LoVo (cell line): ENCODE measurements at places on chromosomes 6 and 20.

DNA sequence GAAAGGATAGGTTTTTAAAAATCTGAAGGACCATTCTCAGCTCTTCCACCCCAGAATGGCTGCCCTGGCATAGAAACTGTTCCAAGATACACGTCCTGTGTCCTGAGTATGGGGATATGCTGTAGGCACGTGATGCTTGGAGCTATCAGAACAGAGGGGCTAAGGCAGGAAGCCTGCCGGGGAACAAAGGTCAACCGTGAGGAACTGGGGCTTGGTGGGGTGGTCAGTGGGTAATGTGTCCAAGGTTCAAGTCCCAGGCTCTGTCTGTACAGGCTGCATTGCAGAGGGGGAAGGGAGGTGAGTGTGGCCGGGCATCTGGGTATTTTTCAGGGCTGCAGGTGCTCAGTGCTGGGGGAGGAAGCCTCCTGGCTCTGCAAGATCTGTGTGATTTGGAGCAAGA lies 479.6 kb upstream of the CHD6 start:
- no peak for DNase-seq

DNA sequence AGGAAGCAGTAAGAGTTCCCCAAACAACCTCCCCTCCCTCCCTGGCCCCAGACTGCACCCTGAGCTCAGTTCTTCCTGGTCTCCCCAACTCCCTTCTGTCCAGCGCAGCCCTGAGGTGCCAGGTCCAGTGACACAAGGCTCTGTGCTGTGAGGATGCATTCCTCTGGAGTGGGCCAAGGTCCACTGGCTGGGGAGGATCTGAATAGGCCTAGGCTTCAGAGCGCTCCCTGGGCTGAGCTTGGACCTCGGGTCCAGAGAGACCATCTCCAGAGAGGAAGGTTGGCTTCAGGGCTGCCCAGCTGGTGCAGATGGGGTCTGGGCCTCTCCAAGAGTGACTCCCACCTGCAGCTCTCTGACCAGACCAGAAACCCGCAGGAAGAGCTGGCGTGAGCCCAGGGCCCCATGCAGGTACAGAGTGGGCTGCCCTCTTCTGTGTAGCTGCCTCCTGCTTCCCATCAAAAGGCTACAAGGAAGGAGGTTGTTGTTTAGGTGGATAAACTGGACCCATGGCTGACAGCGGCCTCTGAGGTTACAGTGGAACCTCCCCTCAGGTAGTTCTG lies 52.3 kb upstream of the MLN start:
- no peak for DNase-seq

DNA sequence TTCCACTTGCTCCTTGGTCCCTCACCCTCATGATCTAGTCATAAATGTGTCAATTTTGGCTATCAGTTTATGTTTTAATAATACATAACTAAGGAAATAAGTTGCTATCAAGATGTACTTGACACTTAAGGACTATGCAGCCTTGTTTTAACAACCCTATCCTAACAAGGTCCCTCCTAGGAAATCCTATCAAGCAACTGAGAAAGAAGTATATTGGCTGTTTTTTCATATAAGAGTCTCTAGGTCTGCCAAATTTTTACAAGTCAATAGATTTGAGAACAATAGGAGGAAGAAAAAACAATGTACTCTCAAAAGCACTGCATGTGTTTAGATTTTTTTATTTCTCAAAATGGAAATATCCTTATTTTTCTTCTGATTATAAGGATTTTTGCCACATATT lies 14.7 kb downstream of the FILIP1 start:
- no peak for DNase-seq

GRCh38 chr6:85402071-85402470 lies 47.8 kb upstream of the NT5E start:
- no peak for DNase-seq

- DNase-seq: no peak
These were observed 35.8 kb downstream of the AKAP12 start for GRCh38 chr6:151275566-151275965.

DNA sequence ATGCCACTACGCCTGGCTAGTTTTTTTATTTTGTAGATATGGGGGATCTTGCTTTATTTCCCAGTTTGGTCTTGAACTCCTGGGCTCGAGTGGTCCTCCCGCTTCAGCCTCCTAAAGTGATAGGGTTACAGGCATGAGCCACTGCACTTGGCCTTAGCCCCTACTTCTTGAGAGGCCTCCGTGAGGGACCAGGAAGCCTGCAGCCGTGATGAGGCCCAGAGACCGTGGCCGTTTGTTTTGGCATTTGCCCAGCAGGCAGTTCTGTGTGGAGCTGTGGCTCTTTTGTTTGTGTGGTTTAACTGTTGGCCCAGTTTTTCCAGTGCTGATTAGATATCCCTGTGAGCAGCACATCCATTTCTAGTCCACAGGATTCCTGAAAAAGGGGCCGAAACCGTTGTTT lies 39.8 kb downstream of the SRSF3 start:
- DNase-seq: no peak

DNA sequence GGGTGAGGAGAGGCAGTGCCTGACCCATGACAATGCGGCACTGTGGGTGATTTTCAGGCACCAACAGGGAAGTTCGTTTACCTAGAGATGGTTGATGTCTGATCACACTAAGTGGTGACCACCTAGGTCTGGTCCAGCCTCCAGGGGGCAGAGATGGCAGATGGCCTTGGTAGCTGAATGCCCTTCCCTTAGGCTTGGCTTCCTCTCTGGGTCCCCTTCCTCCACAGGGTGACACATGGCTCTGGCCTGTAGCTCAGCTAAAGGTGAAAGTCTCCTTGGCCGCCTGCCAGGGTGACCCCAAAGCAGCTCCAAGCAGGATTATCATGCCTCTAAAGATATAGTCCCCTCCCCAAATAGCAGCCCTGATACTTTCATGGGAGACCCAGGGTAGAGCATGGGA lies 6.4 kb downstream of the GDAP1L1 start:
- no peak for DNase-seq

DNA sequence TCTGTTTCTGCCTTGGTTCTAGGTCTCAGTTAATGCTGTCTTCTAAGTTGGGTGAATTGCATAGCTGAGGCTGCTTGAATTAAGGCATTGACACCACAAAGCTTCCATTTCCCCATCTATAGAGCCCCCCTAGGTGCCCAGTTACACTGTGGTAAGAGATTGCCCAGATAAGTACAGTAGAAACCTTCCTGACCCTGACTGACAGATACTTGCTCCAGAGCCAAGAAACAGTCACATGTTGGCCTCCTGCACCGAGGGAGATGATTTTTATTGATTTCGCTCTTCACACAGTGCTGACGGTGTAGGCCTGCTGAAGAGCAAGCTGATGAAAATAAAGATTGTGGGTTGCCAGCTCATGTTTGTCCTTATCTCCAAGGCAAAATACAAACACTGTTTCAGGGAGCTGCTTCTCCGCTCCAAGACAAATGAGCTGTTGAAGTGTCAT lies 67.9 kb downstream of the TRMT11 start:
- DNase-seq: no peak

GRCh38 chr6:2938004-2938631 lies 33.2 kb downstream of the SERPINB6 start:
- DNase-seq: no peak

- peak; percentile 9 for DNase-seq
These were observed 33.4 kb upstream of the SLC22A1 start for GRCh38 chr6:160088069-160088783.

DNA sequence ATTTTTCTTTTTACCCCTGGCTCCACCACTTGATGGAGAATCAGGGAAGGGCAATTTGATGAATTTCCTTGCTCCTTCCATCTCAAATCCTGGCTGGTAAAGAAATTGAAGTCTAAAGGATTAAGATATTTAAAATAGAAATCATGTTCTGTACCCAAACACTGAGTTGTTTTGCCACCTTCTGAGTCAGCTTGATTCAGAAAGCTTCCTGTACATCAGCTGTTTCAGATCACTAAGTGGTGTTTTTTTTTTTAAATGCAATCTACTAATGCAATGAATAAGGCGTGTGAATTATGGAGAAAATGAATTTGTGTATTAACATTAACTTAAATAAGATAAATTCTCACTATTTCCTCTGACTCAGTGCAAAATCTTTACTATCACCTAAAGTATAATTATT lies 11.5 kb upstream of the POPDC3 start:
- DNase-seq: no peak

DNA sequence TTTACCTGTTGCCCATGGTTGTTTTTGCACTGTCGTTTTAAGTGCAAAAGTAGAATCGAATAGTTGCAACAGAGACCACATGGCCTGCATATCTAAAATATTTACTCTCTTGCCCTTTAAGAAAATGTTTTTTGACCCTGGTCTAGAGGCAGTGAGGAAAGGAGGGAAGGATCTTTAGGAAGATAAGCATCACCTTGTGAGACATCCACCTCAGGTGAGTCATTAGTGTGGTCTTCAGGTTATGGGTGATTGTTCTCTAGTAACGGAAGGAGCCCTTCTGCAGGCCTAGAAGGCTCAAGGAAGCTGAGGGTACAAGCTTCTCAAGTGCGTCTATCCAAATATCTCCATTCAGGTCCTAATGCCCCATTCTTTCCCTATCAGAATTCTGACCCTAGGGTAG lies 6.6 kb upstream of the RAB44 start:
- DNase-seq: no peak

GRCh38 chr20:5070570-5070969 lies 49.2 kb downstream of the PCNA start:
- DNase-seq: no peak

GRCh38 chr6:26275663-26276062 lies 89.3 kb upstream of the BTN3A2 start:
- DNase-seq: no peak

DNA sequence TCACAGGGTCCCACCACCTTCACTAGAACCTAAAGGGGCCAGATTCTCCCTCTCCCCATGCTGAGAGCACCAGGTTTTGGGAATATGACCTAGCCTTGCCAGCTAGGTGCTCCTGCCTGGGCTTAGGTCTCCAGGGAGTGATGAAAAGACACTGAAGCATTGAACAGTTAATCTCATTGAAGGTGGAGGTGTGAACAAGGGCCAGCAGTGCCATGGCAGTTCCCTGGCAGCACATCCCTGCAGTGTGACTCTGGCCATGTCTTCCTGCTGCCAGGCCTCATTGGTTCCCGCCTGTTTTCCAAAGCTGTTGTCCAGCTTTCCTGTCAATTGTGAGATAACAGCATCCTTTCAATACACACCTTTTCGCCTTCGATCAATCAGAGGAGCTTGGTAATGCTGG lies 10.9 kb downstream of the PPIL6 start:
- DNase-seq: no peak

DNA sequence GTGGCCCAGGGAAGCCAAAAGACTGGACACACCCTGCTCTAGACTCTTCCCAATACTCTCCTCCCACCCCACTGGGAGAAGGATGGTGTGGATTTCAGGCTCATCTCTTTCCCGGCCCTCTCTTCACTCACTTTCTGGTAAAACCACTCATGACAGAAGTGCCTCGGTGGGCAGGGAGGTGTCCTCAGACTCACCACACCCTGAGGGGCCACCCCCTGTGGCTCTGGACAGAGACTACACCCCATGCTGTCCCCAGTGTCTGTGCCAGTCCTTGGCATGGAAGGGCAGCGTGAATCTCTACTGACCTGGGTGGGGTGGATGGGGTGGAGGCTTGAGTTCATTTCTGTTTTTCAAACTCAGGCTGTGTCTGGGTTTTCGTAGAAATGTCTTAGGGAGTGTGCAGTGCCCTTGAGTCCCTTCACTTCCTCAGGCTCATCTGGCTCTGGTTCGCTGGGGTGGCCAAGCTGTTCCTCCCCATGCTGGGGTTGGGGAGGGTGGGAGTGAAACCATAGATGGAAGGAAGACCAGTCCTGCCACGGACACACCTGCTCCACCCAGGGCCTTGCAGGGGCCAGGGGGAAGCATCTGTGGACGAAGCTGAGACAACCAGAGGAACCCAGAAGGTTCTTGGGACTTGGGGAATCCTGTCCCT lies 59.1 kb downstream of the EZR start:
- DNase-seq: no peak

DNA sequence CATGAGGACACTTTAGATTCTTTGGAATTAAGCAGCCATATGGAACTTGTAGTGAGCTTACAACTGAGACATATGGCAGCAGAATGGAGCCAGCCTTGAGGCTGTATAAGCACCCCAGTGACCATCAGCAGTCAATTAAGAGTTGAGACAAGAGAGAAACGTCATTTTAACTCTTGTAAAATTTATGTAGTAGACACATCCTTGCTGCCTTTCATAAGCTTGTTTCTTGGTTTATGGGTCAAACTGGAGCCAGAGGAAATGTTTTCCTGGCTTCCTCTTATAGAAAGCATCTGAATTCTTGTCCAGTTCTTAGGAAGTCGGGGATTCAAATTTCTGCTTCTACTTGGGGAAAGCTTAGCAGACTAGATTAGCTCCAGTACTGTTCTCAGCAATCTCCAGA lies 745.1 kb upstream of the MARCKS start:
- DNase-seq: no peak

DNA sequence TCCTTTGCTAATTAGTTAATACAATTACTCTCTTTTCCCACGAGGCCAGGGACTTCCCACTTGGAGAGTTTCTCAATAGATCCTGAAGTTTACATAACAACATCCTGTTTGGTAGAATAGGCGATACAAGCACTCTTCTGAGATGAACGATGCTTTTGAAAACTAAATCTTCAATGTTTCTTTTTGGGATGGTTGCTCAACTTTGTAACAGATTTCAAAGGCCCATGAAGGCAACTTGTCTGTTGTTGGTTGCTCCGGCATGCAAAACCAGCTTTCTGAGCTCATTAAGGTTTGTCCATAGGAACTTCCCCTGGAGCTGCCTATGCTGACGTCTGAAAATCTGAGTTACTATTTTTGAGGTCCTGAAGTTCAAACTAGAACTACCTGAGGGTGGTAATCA lies 25.9 kb upstream of the ROS1 start:
- DNase-seq: no peak

GRCh38 chr6:50025258-50025657 lies 3.5 kb upstream of the DEFB110 start:
- DNase-seq: no peak

DNA sequence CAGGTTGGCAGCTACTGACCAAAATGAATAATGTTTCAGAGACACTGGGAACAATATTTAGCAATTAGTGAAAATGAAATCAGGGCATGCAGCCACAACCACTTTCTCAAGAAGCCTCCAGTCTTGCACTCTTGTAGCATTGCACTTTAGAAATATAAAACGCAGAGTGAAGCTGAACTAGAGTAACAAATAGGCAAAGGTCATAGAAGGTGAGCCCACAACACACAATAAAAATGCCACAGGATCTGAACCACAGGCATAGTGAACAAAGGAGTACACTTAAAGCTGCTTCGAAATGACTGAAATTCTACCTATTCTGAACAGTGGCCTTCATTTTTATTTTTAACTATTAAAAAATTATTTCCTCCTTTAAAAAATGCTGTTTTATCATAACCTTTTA lies 25.0 kb downstream of the DDO start:
- no peak for DNase-seq

GRCh38 chr6:7111095-7111690 lies 3.4 kb downstream of the RREB1 start:
- no peak for DNase-seq
